Neural crest cell (in vitro differentiated cells): ENCODE measurements at places on chromosomes 16 and 17. TPM values are rescaled to one million over a fixed set of nuclear protein-coding genes. Genes with fewer than 3 reads are reported as not detected.
A peak's percentile ranks its signal among the peaks of the same experiment; 100 is the strongest.

GRCh38 chr16:80899809-80900592 is 95.6 kb upstream of the CDYL2 start:
- DNase-seq, result no peak
- H3K27me3 ChIP-seq, result no peaks in the 10 kb centered on the region
- no peak overlapping the region for H3K4me3 ChIP-seq
- H3K27ac ChIP-seq, result no peak overlapping the region

DNA sequence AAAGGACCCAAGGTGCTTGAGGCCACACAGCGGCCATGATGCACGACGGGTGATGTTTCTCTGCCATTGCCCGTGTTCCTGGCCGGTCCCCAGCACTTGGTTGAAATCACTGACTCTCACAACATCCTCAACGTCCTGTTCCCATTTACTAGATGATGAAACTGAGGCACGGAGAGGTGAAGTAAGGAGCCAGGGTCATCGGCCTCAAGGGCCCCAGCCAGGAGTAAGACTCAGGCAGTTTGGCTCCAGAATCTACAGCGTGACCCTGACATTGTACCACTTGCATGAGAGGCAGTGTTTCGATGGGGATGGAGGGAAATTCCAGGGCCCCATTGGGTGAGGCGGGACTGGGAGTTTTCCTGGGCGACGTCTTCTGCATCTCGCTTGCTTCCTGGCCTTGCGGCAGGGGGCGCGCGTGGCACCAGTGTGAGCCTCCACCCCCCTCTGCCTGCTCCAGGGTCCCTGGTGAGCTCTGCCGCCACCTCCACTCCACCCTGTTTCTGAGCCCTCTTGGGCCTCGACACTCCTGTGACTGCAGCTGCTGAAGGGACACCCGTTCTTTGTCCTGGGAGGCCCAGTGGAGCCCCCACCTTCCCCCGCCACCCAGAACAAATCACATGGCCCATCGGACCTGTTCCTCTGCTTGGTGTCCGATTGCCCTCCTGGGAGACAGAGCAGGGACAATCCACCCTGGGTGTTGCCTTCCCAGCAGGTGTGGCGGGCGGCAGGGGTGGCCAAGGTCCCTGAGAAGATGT is 133.0 kb upstream of the GSE1 start:
- H3K4me3 ChIP-seq, result no peak overlapping the region
- H3K4me1 ChIP-seq, result peaks cover 4% of the 10 kb centered on the region
- DNase-seq, result peak; percentile 26
- no peaks in the 10 kb centered on the region for H3K36me3 ChIP-seq
- peaks cover 9% of the 10 kb centered on the region for H3K27me3 ChIP-seq

DNA sequence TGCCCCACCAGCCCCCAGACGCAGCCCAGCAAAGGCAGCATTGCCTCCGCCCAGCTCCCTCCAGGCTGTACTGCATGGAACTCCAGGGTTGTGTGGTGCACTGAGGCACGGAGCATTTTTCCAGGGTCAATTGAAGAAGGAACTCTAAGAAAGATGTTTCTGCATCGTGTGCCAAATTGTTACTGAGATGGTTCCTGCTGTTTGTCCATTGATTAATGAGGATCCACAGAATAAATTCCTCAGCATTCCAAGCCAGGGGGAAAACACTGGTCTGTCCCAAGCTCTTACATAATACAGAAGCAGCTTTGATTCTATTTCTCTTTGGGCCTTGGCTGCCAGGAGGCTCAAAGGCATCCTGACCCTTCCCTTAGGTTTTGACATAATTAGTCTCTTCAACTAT is 80.9 kb downstream of the ZNF423 start:
- no peaks in the 10 kb centered on the region for H3K36me3 ChIP-seq

GRCh38 chr16:23342083-23342640 is 40.1 kb downstream of the SCNN1B start:
- H3K36me3 ChIP-seq, result no peaks in the 10 kb centered on the region
- peaks cover 18% of the 10 kb centered on the region for H3K27me3 ChIP-seq
- no peak overlapping the region for H3K4me3 ChIP-seq
- DNase-seq, result no peak
- no peak overlapping the region for H3K27ac ChIP-seq

Gene ATXN2L
- total RNA-seq, result 272 and 276 TPM in 2 replicates
